ENCODE measurements at places on chromosomes 1 and 21.

GRCh38 chr1:166066107-166066506 lies 100.7 kb downstream of the FAM78B start:
- DNase-seq: no peak

- DNase-seq: peak; percentile 92
These were observed 1.0 kb downstream of the ENTREP3 start for GRCh38 chr1:155254228-155254713.

DNA sequence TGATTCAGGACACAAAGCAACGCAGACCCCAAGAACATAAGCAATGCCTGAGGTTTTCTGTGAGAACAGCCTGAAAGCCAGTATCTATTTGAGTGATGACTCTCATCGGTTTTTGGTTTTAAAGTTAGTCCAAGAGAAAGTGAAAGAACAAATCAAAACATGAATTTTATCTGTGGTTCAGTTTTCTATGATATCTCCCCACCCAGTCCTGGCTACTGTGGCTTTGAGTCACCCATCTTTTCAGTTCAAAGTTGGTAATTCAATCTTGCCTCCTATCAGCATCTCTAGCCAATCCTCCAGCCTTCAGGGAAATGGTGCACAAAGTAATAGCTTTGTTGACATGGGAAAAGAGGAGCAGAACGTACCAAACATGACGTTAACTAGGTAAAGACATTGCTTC lies 40.5 kb upstream of the KRTAP19-8 start:
- DNase-seq: peak; percentile 17

- no peak for DNase-seq
These were observed 727.8 kb upstream of the ADAMTS5 start for GRCh38 chr21:27694667-27695066.

GRCh38 chr1:157091186-157091585 lies 8.4 kb downstream of the ETV3L start:
- DNase-seq: peak; percentile 43

DNA sequence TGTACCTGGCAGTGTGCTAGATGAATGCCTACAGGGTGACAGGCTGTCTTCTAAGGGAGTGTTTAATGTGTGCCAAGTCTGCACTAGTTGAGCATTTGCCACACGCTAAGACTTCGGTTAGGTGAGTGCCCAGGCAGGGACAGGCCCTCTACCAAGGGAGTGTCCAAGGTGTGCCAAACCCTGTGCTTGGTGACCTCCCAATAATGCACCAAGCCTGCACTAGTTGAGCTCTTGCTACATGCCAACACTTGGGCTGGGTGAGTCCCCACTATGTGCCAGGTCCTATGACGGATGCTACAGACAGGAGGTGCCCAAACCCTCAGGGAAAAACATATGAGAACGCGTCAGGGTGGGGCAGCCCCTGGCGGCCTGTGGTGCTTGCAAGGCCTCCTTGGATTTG lies 10.8 kb downstream of the SLC6A9 start:
- peak; percentile 47 for DNase-seq

DNA sequence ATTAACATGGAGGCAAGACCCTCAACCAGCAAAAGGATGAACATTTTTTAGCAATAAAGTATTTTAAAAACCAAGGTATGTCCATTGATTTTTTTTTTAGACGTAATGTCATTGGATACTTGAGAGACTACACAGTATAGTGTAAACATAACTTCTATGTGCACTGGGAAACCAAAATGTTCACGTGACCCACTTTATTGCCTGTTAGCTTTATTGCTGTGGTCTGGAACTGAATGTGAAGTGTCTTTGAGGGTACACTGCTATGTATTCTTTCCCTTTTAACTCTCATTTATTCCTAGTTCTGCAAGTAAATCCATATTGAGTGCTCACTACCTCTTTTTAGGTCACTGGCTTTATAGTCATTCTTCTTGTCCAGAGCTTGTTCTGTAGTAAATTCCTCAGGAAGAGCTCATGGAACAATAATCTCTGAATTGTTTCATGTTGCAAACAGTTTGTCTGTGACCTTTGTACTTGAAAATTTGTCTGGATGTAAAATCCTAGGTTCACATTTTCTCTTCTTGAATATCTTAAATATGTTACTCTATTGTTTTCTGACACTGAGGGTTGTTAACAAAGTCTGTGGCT lies 20.6 kb downstream of the ABCD3 start:
- DNase-seq: no peak

GRCh38 chr21:29017639-29018237 lies 1.4 kb downstream of the RWDD2B start:
- peak; percentile 52 for DNase-seq

DNA sequence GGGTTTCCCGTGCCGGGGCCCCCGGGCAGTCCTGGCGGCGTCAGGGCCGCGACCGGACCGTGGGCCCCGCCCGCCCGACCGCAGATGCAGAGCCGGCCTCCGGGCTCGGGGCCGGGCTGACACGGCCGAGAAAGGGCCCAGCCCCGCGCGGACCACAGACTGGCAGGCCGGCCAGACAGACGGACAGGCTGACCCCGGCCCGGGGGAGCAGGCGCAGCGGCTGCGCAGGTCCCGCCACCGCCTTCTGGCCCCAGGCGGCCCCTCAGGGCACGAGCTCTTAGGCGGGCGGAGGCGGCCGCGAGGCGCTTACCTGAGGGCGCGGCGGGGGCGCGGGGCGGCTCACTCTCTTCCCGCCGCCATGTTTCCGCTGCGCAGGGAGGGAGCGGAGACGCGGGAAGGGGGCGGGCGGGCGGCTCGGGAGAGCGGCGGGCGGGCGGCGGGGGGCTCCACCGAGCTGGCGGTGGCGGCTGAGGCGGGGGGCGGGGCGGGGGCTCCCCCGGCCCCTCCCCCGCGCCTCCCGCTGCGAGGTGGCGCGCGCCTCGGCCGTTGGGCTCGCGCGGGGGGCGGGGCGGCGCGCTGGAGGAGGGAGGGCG lies at the start of gene SCMH1:
Gene SCMH1, minus strand, starts transcription at position 558 of the 593 bp plus-strand sequence. CDS start 56,173 bp downstream, outside the sequence.
- DNase-seq: peak; percentile 96

- DNase-seq: no peak
These were observed 8.5 kb downstream of the VPS45 start for GRCh38 chr1:150076066-150076465.

- DNase-seq: no peak
These were observed 24.5 kb downstream of the C21orf91 start for GRCh38 chr21:17794518-17795145.

GRCh38 chr1:97364086-97364485 lies 556.7 kb downstream of the DPYD start:
- peak; percentile 25 for DNase-seq

DNA sequence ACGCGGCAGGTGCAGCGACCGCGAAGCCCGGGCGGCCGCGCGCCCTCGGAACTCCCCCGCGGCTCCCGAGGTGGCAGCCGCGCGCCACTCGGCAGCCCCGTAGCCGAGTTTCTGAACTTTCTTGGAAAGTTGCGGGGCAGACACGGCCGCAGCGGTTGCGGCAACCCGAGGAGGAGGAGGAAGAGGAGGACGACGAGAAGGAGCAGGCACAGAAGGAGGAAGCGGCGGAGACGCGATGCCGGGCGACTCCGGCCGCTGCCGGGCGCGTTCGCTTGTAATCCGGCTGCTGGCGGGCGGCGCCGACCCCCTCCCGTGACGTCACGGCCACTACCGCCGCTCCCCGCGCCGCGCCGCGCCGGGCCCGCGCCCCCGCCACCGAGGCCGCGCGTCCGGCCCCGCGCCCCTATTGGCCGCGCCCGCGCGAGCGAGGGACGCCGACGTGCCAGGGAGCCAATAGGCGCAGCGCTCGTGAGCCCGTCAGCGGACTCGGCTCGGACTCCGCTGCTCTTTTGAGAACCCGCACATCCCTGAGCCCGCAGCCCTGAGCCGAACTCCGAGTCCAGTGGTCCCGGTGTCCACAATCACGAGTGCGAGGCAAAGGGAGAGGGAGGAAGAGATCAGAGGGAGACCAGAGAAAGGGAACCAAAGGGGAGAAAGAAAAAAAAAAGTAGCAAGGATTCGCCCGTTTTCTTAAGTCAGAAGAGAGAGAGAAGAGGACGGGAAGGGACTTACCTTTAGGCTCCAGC lies 736 bp upstream of the BARHL2 start:
- DNase-seq: peak; percentile 91

DNA sequence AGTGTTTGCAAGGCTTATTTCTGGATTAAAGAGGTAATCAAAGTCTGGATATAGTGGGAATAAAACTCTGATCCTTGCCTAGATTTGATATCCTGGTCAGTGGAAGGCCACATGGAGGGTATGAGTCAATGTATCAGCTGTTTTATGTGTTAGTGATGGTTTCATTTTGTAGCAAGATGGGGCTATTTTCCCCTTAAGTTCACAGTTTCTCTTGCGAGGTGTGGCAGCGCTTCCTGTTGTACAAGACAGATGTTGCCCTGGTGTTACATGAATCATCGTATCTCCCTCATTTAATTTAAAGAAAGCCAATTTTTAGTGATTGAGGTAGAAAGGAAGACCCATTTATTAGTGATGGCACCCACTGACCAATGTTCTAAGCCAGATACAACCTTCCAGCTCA lies 220.2 kb downstream of the DUSP10 start:
- DNase-seq: no peak

- no peak for DNase-seq
These were observed 138.8 kb upstream of the DPYD start for GRCh38 chr1:98059620-98060019.

GRCh38 chr1:99756598-99756997 lies 9.8 kb downstream of the FRRS1 start:
- peak; percentile 49 for DNase-seq

- DNase-seq: no peak
These were observed 16.2 kb upstream of the WDR26 start for GRCh38 chr1:224450561-224451350.

- no peak for DNase-seq
These were observed 108.5 kb downstream of the ASH1L start for GRCh38 chr1:155454096-155454495.

DNA sequence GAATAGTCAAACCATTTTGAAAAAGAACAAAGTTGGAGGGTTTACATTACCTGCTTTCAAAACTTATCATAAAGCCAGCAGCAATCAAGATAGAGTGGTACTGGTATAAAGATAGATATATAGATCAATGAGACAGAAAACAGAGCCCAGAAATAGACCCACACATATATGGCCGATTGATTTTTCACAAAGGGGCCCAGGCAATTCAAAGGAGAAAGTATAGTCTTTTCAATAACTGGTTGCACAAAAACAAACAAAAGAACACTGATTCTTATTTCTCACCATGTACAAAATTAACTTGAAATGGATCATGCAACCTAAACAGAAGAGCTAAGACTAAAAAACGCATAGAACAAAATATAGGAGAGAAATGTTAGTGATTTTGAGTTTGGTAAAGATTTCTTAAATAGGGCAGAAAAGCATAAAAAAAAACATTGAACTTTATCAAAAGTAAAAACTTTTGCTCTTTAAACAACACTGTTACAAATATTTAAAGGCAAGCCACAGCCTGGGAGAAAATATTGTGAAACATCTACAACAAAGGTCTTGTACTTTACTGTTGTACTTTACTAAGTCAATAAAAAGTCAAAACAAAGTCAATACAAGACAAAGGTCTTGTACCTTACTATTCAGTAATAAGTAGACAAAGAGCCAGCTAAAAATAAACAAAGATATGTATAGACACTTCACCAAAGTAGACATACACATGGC lies 50.2 kb downstream of the ST3GAL3 start:
- DNase-seq: no peak

GRCh38 chr1:212412374-212412773 lies 2.3 kb downstream of the PACC1 start:
- peak; percentile 65 for DNase-seq

DNA sequence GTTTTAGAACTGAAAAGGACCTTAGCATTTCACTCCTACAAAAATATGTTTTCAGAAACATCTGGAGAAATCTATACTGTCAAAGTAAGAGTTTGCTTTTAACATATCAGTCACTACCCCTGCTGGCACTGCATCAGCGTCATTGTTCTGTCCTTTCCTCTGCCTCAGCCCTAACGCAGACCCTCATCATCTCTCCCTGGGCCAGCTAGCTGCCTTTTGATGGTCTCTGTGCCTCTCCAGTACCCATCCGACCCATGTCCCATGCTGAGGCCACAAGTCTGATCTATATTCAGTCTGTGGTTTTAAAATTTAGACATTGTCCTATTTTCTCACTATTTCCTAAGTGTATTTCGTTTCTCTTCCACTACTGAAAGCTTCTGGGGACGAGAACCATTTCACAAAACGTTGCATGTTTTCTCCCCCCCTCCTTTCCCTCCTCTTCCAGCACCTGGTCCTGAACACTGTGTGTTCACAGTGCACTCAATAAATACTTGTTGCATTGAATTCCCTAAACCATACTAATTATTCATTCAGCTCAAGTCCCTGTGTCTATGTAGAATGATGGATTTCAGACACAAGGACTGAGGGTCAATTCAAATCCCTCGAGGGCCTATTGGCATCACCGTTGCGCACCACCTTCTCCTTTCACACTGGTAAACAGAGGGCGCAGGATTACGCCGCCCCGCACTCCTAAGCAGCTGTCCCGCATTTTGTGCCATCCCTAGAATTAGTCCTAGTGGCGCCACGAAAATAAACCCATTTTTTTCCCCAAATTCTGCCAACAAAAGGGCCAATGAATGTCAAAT lies 53.4 kb downstream of the CD2 start:
- no peak for DNase-seq

- no peak for DNase-seq
These were observed 35.8 kb upstream of the PRSS38 start for GRCh38 chr1:227779685-227780084.

- DNase-seq: no peak
These were observed 38.5 kb downstream of the OBSCN start for GRCh38 chr1:228246216-228246900.

- DNase-seq: peak; percentile 61
These were observed 23.2 kb upstream of the LRP8 start for GRCh38 chr1:53350853-53351767.

GRCh38 chr1:162868972-162869371 lies 8.0 kb upstream of the CCDC190 start:
- DNase-seq: no peak

DNA sequence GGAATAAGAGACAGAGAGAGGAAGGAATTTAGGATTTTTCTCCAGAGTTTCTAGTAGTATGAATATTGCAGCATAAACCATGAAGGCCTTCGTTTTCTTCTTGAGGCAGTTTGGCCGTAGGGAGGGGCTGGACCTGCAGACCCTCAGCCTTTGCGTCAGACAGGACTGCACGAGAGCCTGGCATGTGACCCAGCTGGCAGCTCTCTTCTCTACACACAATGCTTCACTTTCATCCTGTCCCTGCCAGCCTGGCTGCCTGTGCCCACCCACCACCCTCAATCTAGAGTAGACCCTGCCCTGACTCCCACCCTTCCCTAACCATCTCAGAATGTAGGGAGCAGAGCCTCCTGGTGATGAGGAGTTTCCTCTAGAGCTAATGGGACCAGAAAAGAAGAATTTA lies 1.6 kb downstream of the CA14 start:
- DNase-seq: peak; percentile 67
